Breast epithelium (tissue), 4 donors: ENCODE measurements at places on chromosomes 7 and 10. TPM values are rescaled to one million over a fixed set of nuclear protein-coding genes. Genes with fewer than 3 reads are reported as not detected.
A peak's percentile ranks its signal among the peaks of the same experiment; 100 is the strongest.

- H3K4me1 ChIP-seq, result no peaks in the 10 kb centered on the region
- no peaks in the 10 kb centered on the region for H3K27me3 ChIP-seq
- DNase-seq, result no peak
- no peak overlapping the region for H3K27ac ChIP-seq
Observed at GRCh38 chr10:58399410-58399809, 14.2 kb downstream of the TFAM start.

C10orf62 gene
- not detected for total RNA-seq

DNA sequence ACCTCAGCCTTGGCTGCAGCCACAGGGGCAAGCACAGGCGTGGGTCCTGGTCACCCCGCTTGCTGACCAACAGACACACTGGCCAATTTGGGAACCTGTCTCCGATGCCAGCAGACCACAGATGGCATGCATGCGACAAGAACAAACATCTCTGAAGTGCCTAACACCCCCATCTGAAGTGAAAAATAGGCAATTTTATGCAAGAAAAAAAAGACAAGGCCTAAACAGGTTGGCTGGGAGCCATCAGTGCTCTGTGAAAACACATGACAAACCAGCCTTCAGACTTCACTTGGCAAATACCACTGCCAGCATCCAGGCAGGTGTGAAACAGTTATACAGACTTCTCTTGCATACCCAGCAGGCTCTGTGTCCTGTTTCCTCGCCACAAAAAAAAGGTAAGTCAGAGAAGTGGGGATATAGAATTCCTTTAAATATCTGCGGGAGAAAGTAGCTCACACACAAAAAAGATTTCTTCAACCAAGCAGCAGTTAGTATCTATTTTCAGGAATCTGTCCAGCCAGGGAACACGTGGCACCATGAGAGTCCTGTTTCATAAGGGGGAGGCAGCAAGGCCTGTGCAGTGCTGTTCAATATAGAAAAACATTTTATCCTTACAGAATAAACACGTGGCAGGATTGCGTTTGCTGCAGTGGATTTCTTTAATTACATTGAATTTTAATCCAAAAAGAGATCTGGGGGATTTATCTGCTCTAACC lies 293.4 kb upstream of the MKLN1 start:
- peaks cover 6% of the 10 kb centered on the region for H3K4me1 ChIP-seq
- peak overlapping the region; percentile 6 for H3K27ac ChIP-seq
- no peak for DNase-seq
- H3K27me3 ChIP-seq, result no peaks in the 10 kb centered on the region

DNA sequence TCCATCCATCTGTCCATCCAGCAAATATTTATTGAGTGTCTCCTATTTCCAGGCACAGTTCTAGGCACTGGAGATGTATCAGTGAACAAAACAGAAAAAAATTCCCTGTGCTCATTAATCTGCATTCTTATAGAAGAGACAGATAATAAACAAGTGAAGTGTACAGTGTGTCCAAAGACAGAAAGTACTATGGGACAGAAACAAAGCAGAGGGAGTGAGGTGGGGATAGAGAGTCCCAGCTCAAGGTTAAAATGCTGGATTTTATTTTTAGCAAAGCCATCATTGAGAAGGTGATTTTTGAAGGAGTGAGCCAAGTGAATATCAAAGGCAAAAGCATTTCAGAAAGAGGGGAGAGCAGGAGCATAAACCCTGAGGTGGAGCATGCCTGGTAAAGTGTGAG lies 21.8 kb upstream of the EXOC6 start:
- no peak overlapping the region for H3K4me3 ChIP-seq
- H3K4me1 ChIP-seq, result no peaks in the 10 kb centered on the region

GRCh38 chr7:2373124-2373556 lies 18.5 kb downstream of the EIF3B start:
- DNase-seq, result no peak
- H3K27ac ChIP-seq, result no peak overlapping the region
- H3K4me1 ChIP-seq, result peaks cover 12% of the 10 kb centered on the region
- no peaks in the 10 kb centered on the region for H3K27me3 ChIP-seq
- no peak overlapping the region for H3K4me3 ChIP-seq

DNA sequence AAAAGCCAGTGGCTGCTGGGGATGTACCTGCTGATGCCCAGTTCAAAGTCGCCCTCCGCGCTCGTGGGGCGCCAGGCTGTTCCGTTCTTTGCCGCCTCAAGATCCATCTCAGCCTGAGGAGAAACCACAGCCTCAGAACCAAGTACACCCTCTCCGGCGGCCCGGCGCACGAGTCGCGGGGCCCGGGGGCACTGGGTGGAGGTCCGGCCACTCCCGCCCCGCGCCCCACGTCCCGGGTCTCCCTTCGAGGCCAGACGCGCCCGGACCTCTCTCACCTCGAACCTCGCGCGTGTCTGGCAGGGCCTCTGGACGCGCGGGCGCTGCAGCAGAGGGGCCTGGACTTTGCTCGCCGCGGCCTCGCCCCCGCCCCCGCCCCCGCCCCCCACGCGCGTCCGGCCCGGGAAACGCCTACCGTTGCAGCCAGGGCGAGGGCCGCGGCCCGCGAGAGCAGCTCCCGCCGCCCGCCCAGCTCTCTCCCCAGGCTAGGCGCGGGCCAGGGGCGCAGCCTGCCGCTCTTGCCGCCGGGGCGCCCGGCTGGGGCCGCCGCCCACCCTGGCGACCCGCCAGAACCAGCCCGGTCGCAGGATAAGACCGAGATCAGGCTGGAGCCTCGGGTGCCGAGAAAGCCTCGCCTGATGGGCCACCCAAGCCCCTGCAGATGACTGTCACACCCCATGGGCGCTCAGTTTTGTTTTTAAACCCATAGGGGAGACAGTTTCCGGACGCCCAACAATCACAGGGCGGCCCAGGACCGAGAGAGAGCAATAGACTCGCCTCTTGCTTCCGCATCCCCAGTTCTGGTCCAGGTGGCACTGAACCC lies at the start of gene ABCB4:
Gene ABCB4 (minus strand): TSS at position 322 of the 820 bp plus-strand sequence. CDS start 215 bp downstream, at position 107.
- H3K4me3 ChIP-seq, result peak within 1 kb of the TSS; percentile 66
- no peaks in the 10 kb centered on the region for H3K4me1 ChIP-seq
- H3K27ac ChIP-seq, result no peak within 1 kb of the TSS
- H3K27me3 ChIP-seq, result peaks cover 11% of the 10 kb centered on the region
- DNase-seq, result no peak
- no peaks in the 10 kb centered on the region for H3K36me3 ChIP-seq

SPDYE11 gene
- not detected for total RNA-seq

GRCh38 chr10:125084614-125085257 lies 75.6 kb downstream of the CTBP2 start:
- H3K27me3 ChIP-seq, result no peaks in the 10 kb centered on the region
- H3K27ac ChIP-seq, result peak overlapping the region; percentile 77
- no peaks in the 10 kb centered on the region for H3K36me3 ChIP-seq
- peak; percentile 87 for DNase-seq
- no peak overlapping the region for H3K4me3 ChIP-seq

JAZF1 gene
- 27.4 TPM for total RNA-seq

DNA sequence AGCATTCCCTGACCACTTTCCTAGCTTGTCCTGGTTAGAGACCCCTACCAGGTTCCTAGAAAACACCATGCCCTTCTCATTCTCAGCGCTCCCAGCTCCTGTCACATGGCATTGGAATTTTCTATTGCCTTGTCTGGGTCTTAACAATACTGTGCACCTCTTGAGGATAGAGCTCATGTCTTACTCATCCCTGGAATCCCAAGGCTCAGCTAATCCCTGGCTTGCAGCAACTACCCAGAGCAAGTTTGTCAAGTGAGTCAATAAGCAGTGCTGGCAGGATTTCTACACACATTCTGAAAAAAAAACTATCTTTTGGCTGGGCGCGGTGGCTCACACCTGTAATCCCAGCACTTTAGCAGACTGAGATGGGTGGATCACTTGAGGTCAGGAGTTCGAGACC lies 11.7 kb upstream of the PRDX3 start:
- H3K4me3 ChIP-seq, result no peak overlapping the region
- H3K4me1 ChIP-seq, result no peaks in the 10 kb centered on the region
- H3K27ac ChIP-seq, result no peak overlapping the region
- H3K27me3 ChIP-seq, result no peaks in the 10 kb centered on the region
- no peak for DNase-seq
- no peaks in the 10 kb centered on the region for H3K36me3 ChIP-seq

ACTR3C gene
- total RNA-seq, result 30.2 TPM

FAM241B gene
- total RNA-seq, result 8.5 TPM

DNA sequence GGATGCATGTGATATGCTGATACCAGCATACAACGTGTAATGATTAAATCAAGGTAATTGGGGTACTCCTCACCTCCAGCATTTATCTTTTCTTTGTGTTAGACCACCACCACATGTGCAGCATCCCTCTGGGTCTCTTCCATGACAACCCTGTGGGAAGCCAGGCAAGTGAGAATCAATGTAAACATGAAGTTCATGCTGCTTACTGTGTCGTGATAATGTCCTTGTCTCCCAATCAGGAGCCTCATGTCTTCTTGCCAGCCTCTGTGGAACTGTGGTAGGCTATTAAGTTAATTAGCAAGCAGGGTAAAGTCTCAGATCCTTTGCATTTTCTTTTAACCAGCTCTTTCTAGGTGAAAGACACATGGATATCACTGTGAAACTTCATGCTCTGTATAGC lies 126.7 kb downstream of the TES start:
- H3K4me1 ChIP-seq, result no peaks in the 10 kb centered on the region
- no peak overlapping the region for H3K4me3 ChIP-seq
- no peaks in the 10 kb centered on the region for H3K36me3 ChIP-seq
- DNase-seq, result no peak
- no peaks in the 10 kb centered on the region for H3K27me3 ChIP-seq
- H3K27ac ChIP-seq, result no peak overlapping the region

DNA sequence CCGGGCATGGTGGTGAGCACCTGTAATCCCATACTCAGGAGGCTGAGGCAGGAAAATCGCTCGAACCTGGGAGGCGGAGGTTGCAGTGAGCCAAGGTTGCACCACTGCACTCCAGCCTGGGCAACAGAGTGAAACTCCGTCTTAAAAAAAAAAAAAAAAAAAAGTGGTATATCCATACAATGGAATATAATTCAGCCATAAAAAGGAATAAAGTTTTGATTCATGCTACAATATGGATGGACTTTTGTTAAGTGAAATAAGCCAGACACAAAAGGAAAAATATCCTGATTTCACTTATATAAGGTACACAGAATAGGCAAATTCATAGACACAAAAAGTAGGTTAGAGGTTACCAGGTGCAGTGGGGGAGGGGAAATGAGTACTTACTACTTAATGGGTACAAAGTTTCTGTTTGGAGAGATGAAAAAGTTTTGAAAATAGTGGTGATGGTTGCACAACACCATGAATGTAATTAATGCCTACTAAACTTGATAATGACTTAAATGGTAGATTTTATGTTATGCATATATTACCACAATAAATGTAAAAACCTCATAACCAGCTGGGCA lies 53.9 kb downstream of the FGFR2 start:
- H3K36me3 ChIP-seq, result no peaks in the 10 kb centered on the region
- no peaks in the 10 kb centered on the region for H3K27me3 ChIP-seq
- H3K4me1 ChIP-seq, result no peaks in the 10 kb centered on the region
- H3K4me3 ChIP-seq, result no peak overlapping the region
- no peak overlapping the region for H3K27ac ChIP-seq
- no peak for DNase-seq

GRCh38 chr7:136027160-136027559 lies 50.0 kb upstream of the MTPN start:
- DNase-seq, result no peak
- H3K4me1 ChIP-seq, result no peaks in the 10 kb centered on the region
- H3K4me3 ChIP-seq, result no peak overlapping the region
- no peaks in the 10 kb centered on the region for H3K27me3 ChIP-seq
- H3K27ac ChIP-seq, result no peak overlapping the region

GRCh38 chr7:100680576-100681271 lies 7.2 kb downstream of the GNB2 start:
- H3K27ac ChIP-seq, result no peak overlapping the region
- H3K27me3 ChIP-seq, result no peaks in the 10 kb centered on the region
- no peak for DNase-seq

- no peaks in the 10 kb centered on the region for H3K4me1 ChIP-seq
- no peaks in the 10 kb centered on the region for H3K27me3 ChIP-seq
- DNase-seq, result peak; percentile 81
- no peak overlapping the region for H3K27ac ChIP-seq
- H3K4me3 ChIP-seq, result no peak overlapping the region
Observed at GRCh38 chr7:134355927-134356326, 39.2 kb upstream of the SLC35B4 start.

DNA sequence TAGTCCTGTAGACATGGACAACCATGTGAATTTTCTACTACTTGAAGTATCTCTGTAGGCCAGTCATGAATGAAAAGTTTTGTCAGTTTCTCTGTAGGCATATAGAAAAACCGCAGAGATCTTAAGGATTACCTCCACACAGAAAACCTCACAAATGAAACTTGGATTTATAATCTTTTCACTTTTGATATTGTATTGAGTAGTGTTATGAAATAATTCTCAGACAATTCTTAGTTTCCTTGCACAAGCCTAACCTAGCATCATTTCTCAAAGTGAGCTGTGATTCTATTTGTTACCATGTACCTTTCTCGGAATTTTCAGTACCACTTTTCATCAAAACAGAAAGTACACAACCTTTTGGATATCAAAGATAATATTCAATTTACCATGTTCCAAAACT lies 51.4 kb upstream of the OIT3 start:
- H3K36me3 ChIP-seq, result no peaks in the 10 kb centered on the region
- H3K27me3 ChIP-seq, result no peaks in the 10 kb centered on the region
- no peak overlapping the region for H3K4me3 ChIP-seq
- DNase-seq, result no peak

DNA sequence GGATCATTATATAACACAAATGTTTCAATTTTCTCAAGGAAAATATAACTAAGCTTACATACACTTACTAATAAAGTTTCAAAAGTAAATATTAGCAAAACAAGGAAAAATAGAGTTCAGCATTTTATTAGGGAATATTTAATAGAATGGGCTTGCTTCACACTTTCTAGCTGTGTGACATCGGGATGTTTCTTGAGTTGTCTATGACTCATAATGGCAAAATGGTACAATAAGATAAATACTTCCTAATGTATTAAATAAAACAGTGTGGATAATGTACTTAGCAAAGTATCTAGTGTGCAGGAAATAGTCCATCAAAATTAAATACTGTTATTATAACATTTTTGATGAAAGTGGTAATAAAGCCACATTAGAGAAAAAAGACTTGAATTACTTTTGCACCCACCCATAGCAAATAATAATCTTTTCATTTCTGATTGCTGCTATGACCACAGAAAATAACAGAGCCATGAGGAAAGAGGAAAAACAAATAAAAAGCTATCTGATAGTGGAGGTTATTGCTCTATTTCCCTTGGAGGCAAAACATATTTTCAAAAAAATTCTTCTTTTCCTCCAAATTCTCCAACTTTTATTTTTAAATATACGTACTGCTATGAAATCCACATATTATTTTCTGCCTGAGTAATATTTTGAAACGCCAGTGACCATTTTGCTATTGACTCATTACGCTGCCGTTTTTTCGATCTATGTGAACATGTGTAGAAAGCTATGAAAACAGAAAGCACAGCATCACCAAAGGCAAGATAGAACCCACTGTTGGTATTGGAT lies 272.9 kb upstream of the KLF6 start:
- H3K27me3 ChIP-seq, result no peaks in the 10 kb centered on the region
- no peaks in the 10 kb centered on the region for H3K36me3 ChIP-seq
- no peak overlapping the region for H3K27ac ChIP-seq
- no peaks in the 10 kb centered on the region for H3K4me1 ChIP-seq
- no peak for DNase-seq

- H3K4me1 ChIP-seq, result peaks cover 16% of the 10 kb centered on the region
- no peaks in the 10 kb centered on the region for H3K36me3 ChIP-seq
- no peaks in the 10 kb centered on the region for H3K27me3 ChIP-seq
- peak overlapping the region; percentile 20 for H3K27ac ChIP-seq
- DNase-seq, result no peak
- H3K4me3 ChIP-seq, result no peak overlapping the region
Observed at GRCh38 chr10:91690412-91690811, 57.5 kb upstream of the PPP1R3C start.

ANKRD30A gene
- 725 TPM for total RNA-seq

ZDHHC6 gene
- 32.1 TPM for total RNA-seq
